ENCODE measurements at places on chromosomes 6 and 20. TPM values are rescaled to one million over a fixed set of nuclear protein-coding genes. Genes with fewer than 3 reads are reported as not detected.

GRCh38 chr6:28607990-28608389 is 82.3 kb downstream of the GPX5 start:
- DNase-seq: no peak

- DNase-seq: no peak
Measured at GRCh38 chr6:121434037-121434770, 1.2 kb upstream of the GJA1 start.

DNA sequence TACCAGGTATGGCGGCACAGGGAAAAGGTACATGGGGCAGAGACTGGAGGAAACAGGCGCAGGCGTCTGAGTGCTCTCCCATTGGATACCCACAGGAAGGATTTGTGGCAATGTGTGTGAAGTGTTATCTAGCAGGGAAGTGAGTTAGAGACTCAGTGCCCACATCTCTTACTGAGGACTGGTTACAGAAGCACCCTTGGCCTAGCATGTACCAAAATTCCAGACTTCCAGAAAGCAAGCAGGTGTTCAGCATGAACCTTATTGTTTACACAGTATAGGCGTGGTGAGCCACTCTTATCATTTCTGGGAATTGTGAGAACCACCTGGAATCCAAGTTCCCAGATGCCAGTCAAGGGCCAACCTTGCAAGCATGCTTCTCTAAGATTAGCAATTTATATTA is 14.2 kb downstream of the MANBAL start:
- no peak for DNase-seq

DNA sequence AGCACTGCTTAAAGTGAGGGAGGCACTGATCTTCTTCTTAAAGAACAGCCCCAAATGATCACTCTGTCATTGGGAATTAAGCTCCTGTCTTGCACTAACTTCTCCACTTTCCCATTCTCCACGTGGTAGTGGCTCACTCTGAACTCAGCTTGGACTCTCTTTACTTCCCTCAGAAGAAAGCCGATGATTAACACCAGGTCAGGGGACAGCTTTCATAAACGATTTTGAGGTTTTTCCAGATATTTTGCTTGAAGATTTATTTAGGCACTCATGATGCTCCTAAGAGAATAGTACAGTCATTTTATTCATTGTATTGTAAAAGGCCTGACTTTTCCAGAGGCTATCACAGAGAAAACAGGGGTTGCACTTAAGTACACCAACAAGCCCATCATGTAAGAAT is 81.0 kb upstream of the LTV1 start:
- DNase-seq: no peak

DNA sequence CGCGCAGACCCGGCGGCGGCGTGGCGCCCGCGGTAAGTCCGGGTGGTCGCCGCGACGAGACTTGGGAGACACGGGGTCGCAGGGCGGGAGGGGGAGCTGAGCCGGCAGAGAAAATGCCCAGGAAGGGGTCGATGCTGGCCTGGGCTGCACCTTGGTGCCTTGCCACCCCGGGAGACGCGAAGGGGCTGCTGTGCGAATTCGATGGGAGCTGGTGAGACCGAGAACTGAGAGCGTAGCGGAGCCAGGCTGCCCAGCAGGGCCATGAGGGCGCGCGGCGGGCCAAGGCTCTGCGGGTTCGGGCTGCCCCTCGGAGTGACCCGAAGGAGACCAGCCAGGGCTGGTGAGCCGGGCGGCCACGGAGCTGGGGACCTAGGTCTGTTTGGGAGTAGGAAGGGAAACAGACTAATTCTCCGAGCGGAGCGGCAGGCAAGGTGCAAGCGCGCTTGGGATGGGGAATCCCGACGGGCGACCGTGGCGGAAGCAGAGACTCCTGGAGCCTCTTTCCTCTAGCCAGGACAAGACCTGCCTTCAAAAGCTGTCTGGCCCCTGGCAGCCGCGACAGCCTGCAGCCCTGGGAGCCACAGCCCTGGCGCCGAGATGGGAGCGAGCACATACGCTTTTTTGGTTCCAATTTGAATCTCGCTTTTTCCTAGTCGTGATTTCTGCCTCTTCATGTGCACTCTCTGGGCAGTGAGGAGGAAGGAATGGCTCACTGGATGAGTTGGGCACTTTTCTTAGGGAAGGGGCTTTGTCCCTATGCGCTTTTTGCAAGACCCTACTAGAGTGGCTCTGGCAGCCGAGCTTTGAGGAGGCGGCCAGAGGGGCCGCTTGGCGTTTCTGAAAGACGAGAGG is 691 bp downstream of the SYNDIG1 start:
- DNase-seq: no peak

DNA sequence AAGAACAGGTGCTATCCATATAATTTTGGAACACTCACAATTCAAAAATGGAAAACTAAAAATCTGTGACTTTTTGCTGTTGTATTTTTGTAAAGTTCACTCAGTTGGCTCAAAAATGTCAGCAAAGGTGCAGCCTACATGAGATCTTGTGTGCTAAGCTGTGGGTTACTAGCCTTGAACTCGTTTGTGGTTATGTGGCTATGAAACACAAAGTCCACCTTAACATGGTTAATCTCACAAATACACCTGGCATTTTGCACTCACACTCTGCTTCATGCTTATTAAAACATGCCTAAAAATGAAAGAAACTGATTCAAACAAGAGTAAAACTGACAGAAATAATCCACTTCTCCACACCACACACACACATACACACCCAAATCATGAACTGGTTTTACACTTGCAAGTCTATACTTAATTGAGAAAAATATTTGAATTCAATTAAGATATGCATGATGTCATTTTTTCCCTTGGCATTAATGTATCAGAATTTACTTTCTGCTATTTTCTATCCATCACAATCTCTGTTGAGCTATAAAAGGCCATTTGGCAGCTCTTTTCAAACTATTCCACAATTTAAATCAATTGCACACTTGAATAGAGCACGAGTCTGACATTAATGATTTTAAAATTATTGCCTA is 22.9 kb upstream of the TMEM30A start:
- DNase-seq: no peak

- DNase-seq: peak; percentile 85
Measured at GRCh38 chr20:17505636-17506517, 25.3 kb downstream of the BFSP1 start.

DNA sequence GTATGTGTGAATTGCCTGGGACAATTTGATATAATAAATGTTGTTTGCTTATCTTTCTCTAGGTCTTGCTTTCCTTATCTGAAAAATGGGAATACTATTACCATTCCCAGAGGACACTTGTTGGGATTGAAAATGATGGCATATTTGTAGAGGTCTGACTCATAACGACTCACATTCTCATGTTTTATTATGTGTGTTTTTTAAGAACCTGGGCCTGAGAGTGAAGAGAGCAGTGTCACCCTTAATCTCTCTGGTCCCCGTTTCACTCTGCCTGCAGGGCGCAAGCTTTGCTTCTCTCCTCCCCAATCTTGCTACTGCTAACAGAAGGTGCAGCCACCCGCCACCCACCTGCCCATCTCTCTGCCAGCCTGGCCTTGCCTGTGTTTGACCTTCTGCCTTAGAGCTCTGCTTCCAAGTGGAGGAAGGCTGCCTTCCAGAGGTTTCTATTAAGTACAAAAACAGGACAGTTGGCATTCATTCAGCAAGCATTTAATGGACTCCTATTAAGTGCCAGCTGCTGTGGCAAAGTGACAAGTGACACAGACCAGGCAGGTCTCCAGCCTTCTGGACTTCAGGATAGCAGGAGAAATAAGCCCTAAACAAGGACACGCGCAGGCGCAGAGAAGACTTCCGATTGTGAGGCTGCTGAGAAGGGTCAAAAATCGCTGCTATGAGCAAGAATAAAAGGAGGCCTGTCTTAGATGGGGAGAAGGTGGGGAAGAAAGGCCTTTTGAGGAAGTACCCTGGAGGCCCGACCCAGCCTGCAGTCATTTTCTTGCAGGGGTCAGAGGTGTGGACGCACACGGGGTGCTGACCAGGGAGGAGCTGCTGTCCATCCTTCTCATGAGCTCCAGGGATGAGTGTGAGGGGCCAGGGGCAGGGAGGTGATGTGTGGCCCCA is 112.5 kb downstream of the JPH2 start:
- DNase-seq: no peak

DNA sequence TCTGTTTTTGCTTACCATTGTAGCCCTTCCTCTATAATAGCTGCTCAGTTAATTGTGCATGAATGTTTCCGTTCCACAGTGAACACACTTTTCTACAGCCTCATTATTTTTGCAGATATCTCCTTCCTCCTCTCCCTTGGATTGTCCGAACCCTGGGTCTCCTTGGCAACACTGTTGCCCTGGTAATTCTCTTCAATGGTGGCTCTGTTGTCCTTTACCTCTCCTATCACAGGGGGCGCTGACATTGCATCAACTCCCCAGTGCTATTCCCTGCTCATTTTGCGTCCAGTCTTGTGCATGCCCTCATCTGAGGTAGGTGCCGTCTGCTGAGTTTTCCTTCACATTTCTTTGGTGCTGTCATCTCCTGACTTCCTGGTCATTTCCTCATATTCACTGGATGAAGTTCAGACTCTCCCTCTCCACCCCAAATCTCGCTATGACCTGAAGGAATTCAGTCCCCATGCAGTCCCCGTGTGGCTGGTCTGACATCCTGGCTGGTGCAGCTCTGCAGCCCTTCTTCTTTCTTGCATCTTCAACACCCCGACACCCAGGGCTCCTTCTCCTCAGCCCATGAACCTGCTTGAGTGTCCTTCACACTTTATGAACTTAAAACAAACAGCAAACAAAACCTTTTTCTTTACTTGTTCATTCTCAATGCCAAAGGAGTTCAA is 21.1 kb downstream of the PHACTR2 start:
- DNase-seq: no peak

GRCh38 chr20:62406635-62407176 is 379 bp downstream of the CABLES2 start:
- DNase-seq: no peak

DNA sequence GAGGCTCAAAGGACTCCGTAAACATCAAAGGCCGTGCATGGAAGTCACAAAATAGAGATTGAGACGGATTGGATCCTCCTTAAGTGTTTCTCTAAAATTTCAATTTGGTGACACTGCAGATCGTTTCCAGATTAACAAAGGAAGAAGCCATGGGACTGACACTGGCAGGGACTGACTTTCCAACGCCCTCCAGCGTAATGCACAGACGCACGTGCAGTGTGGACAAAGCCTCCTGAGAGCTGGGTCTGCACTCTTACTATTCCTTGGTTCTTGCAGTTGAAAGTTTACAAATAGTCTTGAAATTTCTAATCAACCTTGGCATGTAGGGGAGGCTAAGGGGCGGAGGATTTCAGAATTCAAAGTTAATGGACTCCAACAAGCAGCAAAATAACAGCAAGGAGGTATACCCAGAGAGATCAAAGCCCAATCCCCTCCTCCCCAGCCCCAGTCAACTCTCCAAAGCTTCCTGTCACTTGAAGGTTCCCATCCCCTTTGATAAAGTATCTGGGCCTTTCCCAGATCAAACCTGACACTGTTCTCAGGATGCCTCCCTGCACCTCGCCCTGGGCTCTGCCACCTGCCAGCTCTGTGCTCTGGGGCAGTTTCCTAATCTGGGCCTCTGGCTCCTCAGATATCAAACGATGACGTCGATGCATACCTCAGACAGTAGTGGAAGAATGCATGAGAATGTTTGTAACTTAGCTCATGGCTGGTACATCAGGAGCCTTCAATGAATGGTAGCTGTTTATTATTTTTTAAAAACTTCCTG is 106.5 kb upstream of the TRAF3IP2 start:
- no peak for DNase-seq

DNA sequence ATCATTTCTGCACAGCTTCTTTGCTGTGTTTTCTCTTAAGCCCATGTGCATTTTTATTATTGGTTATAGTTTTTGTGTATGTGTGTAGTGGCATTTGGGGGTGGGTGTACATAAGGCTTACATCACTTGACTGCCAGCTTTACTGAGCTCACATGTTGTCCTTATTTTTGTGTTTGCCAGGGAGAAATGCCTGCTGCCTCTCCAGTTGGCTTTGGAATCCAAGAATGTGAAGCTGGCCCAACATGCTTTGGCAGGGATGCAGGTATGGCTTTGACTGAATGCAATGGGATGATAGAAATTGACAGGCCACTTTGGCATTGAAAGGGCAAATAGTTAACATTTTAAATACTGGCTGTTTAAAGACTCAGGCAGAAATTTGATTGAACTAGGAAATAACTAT is 11.4 kb downstream of the PBOV1 start:
- DNase-seq: no peak

DNA sequence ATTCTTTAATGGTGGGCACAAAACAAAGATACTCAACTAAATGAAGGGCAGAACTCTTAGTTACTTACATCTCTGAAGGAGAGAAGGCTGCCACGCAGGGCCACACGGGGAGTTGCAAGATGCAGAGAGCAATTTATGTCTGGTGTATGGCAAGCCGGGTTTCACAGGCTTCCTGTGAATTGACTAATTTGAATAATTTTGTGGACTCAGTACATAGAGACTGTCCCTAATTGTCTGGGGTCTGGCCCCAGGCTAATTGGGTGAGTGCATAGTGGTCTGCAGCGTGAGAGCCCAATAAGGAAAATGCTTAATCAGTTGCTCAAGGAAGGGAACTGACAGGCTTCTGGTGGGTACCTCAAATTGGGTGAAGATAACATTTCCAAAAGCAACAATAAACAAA is 205.7 kb downstream of the OTOR start:
- no peak for DNase-seq

DNA sequence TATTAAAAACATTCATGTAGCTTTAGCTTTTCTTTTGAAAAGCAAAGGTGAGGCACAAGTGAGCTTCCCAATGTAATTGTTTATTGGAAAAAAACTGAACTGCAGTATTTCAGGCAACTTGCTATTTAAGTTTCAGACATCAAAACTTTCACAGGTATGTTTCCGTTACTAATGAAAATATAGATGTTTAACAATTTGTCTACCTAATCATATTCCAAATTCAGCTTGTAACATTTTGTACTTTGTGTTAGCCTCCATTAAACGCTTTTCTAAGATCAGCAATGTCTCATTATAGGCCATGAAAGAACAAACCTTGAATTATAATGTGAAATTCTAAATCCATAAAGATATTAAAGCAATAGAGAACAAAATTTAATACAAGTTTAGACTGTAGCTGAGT is 69.5 kb downstream of the AHI1 start:
- DNase-seq: no peak

DNA sequence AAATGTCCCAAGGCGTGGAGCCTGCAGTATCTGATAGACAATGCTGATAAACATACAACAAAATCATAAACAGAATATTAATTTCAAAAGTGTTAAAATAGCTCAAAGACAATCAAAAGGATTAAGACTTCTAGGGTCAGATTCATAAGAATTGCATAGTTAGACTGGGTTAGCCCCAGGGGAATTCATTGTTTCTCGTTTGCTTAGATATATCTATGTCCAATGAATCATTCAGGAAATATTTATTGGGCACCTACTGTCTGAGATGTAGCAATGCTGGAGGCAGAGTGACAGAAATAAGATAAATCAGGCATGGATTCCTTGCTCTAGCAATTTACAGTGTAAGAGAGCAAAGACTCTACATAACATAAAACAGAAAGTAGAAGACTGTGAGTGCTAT is 124.4 kb upstream of the PRL start:
- no peak for DNase-seq

GRCh38 chr6:125203395-125203794 is 49.8 kb downstream of the TPD52L1 start:
- DNase-seq: no peak

- peak; percentile 44 for DNase-seq
Measured at GRCh38 chr20:50794181-50794845, 548 bp upstream of the BCAS4 start.

GRCh38 chr20:53296451-53297153 is 297.0 kb downstream of the ZNF217 start:
- DNase-seq: no peak

GRCh38 chr6:137581019-137581707 is 87.0 kb upstream of the OLIG3 start:
- no peak for DNase-seq

The RIMS4 gene
- total RNA-seq: not detected

The SLC22A7 gene
- total RNA-seq: not detected

The TFAP2D gene
- not detected for total RNA-seq

The SGK2 gene
- total RNA-seq: not detected

The SLC22A16 gene
- not detected for total RNA-seq

The MAFB gene
- total RNA-seq: 0.40 TPM

The BFSP1 gene
- total RNA-seq: 3.2 TPM

Data from activated CD8-positive, alpha-beta memory T cell treated with anti-CD3 and anti-CD28 coated beads, Interleukin-2, amount 10 ng/mL, durations not matched to agents 7 days and 5 days (primary cell).